Bone marrow (tissue), 2 donors: ENCODE measurements at places on chromosomes 7 and 10.
A peak's percentile ranks its signal among the peaks of the same experiment; 100 is the strongest.

- no peak for DNase-seq
These were observed 157.1 kb downstream of the GPAM start for GRCh38 chr10:112026438-112026837.

DNA sequence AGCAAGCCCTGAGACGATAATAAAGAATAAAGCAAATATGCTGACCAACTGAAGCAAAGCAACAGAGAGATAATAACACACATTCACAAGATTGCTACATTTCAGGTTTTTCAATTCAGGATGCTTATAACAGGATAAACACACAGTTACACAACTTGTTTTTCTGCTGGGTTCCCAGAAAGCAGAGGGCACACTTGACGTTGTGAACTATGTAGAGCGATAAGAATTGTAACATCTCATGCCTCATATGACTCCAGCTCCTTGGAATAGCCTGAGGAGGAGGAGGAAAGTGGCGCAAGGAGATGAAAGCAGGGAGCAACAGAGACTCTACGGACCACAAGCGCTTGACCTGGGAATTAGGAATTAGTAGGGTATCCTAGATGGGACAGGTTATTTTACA lies 201.7 kb downstream of the SKAP2 start:
- no peak for DNase-seq

GRCh38 chr10:6423004-6423403 lies 157.1 kb downstream of the PRKCQ start:
- DNase-seq: no peak

- no peak for DNase-seq
These were observed 607.2 kb upstream of the MGMT start for GRCh38 chr10:128859738-128860386.

DNA sequence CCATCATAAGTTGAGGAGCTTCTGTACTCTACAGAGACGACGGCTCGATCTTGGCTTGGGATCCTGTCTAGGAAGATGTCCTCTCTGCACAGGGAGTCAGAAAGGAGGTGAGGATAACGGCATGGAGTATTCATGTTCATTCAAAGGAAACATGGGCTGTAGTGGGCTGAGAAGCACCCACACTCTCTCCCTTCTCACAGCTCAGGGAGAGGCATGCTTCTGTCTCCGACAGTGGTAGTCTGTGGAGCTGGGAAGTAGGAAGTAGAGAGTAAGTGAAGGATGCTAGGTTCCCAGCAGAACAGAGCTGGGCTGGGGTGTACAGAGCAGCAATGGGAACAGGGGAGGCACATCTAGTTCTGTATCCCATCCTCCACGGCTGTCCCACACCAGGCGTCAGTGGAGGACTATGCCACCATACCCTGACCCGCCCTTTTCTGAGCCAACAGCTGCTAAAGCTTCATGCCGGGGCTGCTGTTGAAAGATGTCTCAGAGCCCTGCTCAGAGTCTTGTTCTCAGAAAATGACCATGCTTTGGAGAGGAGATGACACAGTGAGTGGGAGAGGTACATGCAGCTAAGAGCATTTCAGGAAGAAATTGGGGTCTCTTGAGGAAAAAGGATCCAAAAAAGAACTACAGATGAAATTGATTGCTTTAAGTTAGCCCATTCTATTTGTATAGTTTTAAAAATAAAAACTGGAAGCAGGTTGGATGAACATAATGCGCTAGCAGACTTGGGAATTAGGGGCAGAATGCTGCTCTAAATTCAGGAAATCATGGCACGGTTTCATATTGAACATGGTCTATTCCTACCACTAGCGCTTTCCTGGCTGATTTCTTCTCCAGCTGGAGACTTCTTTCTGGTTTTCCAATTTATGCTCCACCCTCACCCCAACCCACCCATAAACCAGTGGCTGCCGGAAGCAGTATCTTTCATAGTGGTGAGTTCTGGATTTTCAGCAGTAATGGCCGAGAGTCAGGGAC lies 138.6 kb downstream of the CHN2 start:
- DNase-seq: no peak

DNA sequence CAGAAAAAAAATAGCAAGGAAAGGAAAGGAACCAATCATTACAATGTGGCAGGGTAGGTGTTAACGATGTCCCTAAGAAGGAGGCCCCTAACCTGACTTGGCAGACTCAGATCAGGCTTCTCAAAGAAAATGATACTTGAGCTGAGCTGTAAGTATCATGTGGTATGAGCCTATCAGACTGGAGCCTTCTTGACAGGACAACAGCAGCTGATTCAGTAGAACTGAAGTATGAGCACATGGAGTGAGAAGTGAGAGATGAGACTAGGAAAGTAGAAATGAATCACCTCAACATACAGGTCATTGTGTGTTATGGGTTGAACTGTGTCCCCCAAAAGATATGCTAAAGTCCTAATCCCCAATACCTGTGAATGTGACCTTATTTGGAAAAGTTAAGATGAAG lies 66.3 kb downstream of the MTERF1 start:
- DNase-seq: no peak

GRCh38 chr7:41261080-41261479 lies 441.8 kb downstream of the INHBA start:
- DNase-seq: no peak

GRCh38 chr7:130553398-130554029 lies 61.6 kb downstream of the MEST start:
- no peak for DNase-seq

DNA sequence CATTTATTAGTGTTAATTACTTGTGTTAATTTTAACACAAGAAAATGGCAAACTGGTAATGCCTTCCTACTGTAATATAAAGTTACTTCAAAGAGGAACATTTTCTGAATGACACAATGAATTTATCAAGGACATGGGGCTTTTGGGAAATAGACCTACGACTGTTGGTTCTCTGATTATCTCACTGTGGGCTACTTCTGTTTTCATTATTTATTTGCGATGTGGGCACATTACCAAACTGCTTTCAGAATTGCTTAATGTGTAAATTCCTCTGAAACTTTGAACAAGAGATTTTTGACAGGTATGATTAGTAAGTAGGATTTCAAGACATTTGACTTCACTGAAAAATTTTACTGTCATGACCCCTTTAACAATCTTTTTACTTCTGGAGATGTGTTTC lies 535.6 kb downstream of the CNTNAP2 start:
- no peak for DNase-seq

DNA sequence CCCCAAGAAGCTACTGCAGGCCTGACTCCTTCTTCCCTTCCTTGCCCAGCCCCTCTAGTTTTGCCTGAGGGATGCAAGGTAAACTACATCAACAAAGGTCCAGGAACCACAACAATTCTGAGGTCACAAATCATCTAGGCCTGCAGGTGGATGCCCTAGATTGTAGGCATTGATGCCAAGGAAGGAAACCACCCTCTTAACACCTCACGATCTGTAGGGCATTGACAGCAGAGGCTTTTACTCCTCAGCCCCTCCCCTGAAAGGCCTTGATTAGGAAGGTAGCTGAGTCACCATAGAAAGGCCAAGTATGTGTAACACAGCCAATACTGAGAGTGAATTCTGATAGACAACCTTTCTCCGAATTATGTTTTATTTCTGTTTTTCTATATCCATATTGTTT lies 46.7 kb upstream of the FAM3C start:
- no peak for DNase-seq

GRCh38 chr10:6347391-6347951 lies 144.7 kb downstream of the PFKFB3 start:
- DNase-seq: no peak

DNA sequence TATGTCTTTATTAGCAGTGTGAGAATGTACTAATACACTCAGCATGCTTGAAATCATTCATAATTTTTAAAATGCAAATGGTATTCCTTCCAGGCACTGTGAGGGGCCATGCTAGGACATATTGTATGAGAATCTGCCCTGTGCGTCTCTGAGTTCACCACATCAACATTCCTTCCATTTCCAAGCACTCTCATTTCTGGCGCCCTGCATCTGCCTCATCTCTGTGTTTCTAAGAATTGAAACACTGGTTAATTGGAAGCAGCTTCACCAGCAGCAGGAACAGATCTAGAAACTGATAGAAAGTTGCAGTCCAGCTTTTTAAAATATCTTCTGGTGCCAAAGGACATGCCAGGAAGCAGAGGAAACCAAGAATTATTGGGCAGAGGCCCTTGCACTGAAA lies 555.9 kb upstream of the DPP6 start:
- no peak for DNase-seq

DNA sequence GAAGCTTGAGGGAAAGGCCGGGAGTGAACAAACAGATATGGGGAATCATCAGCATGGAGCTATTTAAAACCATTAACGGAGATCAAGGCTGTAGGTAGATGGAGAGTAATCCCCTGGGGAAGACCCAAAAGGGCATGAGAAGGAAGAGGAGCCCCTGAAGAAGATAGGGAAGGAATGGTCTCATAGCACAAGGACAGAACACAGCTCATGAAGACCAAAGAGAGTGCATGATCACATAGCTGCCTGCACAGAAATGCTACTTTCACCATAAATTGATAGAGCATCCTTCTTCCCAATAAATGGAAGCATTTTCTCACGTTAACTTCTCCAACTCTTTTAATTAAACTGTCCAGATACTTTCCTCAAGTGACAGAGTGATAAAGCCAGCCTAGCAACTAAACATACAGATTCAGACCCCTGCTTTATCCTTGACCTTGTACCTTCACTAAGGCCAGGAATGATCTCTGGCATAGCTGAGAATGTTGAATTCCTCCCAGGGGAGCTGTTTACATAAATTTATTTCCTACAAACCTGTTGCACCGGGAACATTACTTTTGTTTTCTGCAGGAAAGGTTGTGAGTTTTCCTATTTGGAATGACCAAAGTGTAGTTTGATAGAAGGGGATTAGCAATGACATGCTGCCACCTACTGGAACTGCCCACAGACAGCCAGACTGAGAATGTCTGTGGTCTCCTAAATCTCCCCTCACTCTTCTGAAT lies 110.8 kb upstream of the LRGUK start:
- DNase-seq: no peak

GRCh38 chr10:132497063-132497680 lies 40.4 kb upstream of the INPP5A start:
- no peak for DNase-seq

- DNase-seq: no peak
These were observed 16.9 kb downstream of the MEOX2 start for GRCh38 chr7:15669443-15670090.

DNA sequence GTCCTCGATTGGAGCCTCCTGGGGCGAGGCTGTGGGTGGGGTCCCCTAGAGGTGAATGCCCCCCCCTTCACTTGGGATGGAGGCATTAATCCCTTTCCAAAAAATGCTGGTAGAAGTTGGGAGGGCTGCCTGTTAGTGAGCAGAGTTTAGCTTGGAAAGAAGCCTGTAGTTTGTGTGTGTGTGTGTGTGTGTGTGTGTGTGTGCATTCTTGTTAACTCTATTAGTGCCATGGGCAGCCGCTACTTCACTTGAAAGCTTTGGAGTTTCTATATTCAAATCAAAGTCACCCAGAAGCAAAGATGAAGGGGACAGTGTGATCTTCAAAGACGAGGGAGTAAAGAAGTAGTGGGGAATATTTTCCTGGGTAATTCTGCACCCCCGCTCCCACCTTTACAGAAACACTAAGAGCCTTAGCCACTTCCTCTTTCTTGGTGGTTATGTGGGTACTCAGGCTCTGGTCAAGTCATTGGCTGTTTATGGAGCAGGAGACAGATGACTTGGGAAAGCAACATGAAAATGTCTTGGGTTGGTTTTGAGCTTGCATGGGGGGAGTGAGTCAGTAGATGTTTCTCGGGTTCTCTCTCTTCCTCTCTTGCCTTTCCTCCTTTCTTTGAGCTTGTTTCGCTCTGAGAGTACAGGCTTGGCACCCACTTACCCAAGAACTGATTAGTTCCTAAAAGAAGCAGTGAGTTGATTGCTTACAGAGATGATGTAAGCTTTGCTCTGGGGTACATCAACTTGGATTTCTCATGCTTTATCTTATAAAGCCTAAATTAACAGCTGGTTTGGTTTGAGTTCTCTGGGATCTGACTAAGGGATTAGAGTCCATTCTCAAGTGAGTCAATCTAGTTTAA lies 35.9 kb downstream of the TCF7L2 start:
- peak; percentile 93 for DNase-seq

DNA sequence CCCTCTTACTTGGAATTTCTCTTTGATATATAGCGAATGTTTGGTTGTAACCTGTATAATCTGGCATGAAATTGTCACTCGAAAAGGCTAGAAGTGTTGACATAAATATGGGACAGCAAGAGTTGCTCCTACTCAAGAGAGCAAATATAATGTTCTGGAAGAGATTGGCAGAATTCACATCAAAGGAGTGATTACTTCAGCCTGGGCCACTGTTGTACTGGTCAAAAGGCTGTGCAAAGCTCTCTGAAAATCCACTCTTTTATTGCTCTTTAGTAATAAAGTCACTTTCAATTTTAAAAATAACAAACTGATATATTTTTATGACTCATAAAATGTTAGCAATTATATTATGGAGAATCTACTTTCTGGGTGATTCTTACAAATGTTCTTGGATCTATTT lies 58.2 kb downstream of the CFTR start:
- DNase-seq: no peak

DNA sequence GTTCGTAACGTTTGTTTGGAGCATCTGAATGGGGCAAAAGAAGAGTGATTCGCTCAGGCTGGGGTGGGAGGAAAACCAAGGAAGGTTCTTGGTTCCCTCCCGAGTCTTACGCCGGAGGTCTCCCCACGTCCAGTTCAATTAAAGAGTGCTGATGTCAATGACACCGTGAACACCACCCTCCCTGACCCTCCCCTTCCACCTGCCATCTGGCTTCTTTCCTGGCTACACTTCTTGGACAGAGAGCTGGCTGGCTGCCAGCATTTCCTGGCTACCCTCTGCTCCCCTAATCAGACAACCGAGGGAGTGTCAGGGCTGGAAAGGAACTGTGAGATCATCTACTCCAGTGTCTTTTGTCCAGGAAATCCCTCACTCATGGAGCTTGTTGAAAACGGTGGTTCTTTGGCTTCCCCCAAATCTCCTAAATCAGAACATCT lies 24.1 kb upstream of the FFAR4 start:
- DNase-seq: no peak

DNA sequence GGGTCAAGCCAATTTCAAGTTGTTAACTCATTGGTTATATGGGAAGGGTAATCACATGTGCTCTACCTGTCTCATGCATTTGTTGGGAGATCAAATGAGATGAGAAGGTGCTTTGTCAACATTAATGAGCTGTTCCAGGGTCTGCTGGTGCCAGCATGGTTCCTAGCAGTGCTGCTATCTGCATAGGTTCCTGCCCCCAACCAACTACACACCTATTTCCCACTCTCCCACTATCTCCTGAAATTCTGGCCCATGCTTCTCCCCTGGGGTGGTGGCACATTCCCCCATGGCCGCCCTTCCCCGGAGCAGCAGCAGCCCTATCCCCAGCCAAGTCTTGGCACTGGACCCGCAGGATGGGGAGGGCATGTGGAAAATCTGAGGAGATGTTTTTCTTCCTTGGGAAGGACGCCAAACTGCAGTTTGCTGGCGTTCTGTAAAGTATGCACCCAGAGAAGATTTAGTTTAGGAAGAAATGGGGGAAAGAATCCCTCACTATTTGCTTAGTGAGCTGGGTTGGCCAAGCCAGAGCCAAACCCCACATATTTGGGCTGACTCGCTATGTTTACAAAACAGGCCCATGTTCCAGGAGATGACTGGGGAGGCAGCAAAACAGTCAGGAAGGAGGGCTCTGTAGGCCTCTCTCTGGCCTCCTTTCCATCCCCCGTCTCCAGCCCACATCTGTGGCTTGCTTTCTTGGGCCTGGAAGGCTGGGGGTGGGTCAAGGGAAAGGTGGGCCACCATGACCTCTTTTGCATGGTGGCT lies 42.5 kb downstream of the PPP1R3C start:
- DNase-seq: no peak

- no peak for DNase-seq
These were observed 14.5 kb downstream of the VWDE start for GRCh38 chr7:12389089-12389700.
